Activated CD4-positive, alpha-beta T cell treated with anti-CD3 and anti-CD28 coated beads, Interleukin-2, amount 10 ng/mL, durations not matched to agents 7 days and 5 days (primary cell): ENCODE measurements at places on chromosomes 6 and 20.

DNA sequence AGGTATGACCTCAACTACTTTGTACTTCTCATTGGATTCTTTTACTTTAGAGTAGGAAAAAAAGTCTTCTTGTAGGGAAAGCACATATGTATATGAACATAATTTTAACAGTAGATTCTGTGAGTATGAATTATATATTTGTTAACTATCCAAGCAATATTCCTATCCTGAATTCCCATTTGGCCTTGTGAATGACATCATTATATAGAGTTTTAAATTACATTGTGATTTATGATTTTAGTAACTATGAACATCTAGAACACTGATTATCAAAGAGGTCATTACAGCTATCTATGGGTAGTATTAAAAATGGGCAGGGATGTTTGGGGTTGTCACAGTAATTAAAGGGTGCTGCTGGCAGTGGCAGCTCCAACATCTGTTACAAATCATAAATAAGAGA lies 163.9 kb upstream of the TFAP2D start:
- H3K27me3 ChIP-seq: no peaks in the 10 kb centered on the region
- H3K4me3 ChIP-seq: no peak overlapping the region
- H3K36me3 ChIP-seq: no peaks in the 10 kb centered on the region
- no peak for DNase-seq
- H3K27ac ChIP-seq: no peak overlapping the region
- H3K4me1 ChIP-seq: no peaks in the 10 kb centered on the region

DNA sequence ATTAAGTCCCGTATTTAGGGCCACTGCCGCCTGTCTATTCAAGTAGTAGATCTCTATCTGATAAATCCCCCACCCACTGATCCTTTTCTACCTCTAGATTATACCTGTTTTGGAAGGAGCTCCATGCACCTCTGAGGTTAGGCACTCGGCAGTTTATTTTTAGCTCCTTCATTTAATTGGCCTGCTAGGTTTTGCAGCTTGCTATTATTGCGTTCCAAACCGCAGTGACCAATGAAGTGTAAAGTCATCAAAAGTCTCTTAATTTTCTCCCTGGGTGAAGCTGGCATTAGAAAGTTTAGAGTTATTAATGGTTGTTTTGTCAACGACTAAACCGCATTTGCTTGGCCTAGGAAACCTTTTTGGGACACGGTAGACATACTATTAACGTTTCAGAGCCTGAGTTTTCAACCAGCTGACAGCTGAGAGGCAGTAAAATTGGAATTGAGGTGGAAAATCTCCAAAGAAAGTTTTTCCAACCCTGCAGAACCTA lies 60.0 kb downstream of the RFPL4B start:
- H3K36me3 ChIP-seq: no peaks in the 10 kb centered on the region
- peaks cover 3% of the 10 kb centered on the region for H3K27me3 ChIP-seq
- no peak overlapping the region for H3K27ac ChIP-seq
- no peaks in the 10 kb centered on the region for H3K4me1 ChIP-seq
- DNase-seq: no peak

DNA sequence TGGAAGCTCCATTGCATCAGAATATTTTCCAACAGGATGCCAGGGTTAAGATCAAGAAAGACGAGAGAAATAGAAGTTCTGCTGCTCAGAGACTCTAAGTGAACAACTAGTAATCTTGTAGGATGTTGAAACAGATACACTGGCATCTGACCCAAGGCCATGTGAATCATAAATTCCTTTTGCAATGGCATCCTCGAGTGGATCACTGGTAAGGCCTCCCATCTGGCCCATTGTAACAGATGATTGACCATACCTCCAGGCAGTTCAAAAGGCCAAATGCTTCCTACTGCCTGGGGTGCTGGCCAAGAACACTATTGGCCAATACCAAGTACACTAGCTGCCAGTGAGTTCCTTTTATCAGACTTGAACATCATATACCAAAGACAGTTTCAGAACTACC lies 9.9 kb upstream of the SLC17A3 start:
- peaks cover 3% of the 10 kb centered on the region for H3K27me3 ChIP-seq
- no peak overlapping the region for H3K27ac ChIP-seq
- H3K36me3 ChIP-seq: peaks cover 1% of the 10 kb centered on the region
- no peak overlapping the region for H3K4me3 ChIP-seq

- no peaks in the 10 kb centered on the region for H3K36me3 ChIP-seq
- peaks cover 23% of the 10 kb centered on the region for H3K27me3 ChIP-seq
- H3K27ac ChIP-seq: no peak overlapping the region
- peaks cover 9% of the 10 kb centered on the region for H3K4me1 ChIP-seq
These were observed 98.8 kb downstream of the SASH1 start for GRCh38 chr6:148441454-148441911.

GRCh38 chr20:53284696-53285095 lies 308.9 kb downstream of the ZNF217 start:
- no peaks in the 10 kb centered on the region for H3K4me1 ChIP-seq
- no peak overlapping the region for H3K4me3 ChIP-seq
- no peak overlapping the region for H3K27ac ChIP-seq
- no peaks in the 10 kb centered on the region for H3K36me3 ChIP-seq

- H3K4me3 ChIP-seq: no peak overlapping the region
- no peaks in the 10 kb centered on the region for H3K27me3 ChIP-seq
- H3K36me3 ChIP-seq: peaks cover 22% of the 10 kb centered on the region
- H3K4me1 ChIP-seq: peaks cover 16% of the 10 kb centered on the region
These were observed 1.2 kb upstream of the CLDN20 start for GRCh38 chr6:155262655-155263054.

- no peak overlapping the region for H3K27ac ChIP-seq
- H3K4me3 ChIP-seq: no peak overlapping the region
- DNase-seq: peak; percentile 6
- H3K4me1 ChIP-seq: no peaks in the 10 kb centered on the region
These were observed 105.1 kb upstream of the HCRTR2 start for GRCh38 chr6:55069132-55069781.

GRCh38 chr6:22747571-22747970 lies 178.2 kb downstream of the HDGFL1 start:
- DNase-seq: no peak
- no peaks in the 10 kb centered on the region for H3K27me3 ChIP-seq
- H3K4me3 ChIP-seq: no peak overlapping the region
- H3K4me1 ChIP-seq: no peaks in the 10 kb centered on the region

DNA sequence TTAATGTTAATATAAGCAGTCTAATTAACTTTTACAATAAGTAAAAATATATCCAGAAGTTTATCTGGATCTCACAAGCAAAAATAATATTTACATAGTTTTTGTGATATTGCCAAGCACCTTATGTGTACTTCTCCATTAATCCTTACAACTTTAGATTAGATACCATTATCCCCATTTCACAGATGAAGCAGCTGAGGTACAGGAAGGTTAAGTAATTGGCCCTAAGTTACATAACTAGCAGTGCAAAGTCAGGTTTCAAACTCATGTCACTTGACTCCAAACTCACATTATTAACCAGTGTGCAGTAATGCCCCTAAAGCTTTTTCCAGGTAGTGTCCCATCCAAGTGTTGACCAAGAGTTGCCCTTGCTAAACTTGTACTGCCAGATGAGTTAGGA lies 248.6 kb upstream of the STXBP5 start:
- no peak overlapping the region for H3K27ac ChIP-seq
- H3K4me1 ChIP-seq: peaks cover 2% of the 10 kb centered on the region
- DNase-seq: no peak
- H3K36me3 ChIP-seq: no peaks in the 10 kb centered on the region
- no peaks in the 10 kb centered on the region for H3K27me3 ChIP-seq

GRCh38 chr6:136517002-136517401 lies 33.2 kb downstream of the MAP7 start:
- H3K4me1 ChIP-seq: no peaks in the 10 kb centered on the region
- peaks cover 4% of the 10 kb centered on the region for H3K27me3 ChIP-seq
- no peak overlapping the region for H3K4me3 ChIP-seq
- H3K36me3 ChIP-seq: no peaks in the 10 kb centered on the region

DNA sequence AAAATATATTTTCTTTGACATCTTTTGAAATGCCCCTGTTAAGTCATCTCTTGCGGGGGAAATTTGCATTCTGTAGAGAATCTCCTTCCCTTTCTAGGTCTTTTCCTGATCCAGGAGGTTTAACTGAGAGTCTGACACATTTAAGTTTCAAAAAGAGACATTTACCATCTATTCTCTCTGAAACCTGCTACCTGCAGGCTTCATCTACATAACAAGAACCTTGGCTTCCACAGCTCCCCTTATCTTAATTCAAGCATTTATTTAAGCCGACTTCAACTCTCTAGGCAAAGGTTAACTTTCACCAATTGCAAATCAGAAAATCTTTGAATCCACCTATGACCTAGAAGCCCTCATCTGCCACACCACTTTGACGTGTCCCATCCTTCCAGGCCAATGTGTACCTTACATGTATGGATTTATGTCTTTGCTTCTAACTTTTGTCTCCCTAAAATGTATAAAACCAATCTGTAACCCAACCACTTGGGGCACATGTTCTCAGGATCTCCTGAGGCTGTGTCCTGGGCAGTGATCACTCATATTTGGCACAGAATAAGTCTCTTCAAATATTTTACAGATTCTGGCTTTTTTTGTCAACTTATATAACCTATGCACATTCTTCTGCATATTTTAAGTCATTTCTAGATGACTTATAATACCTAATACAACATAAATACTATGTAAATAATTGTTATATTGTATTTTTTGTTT lies 666.7 kb downstream of the UTRN start:
- no peaks in the 10 kb centered on the region for H3K36me3 ChIP-seq
- no peaks in the 10 kb centered on the region for H3K4me1 ChIP-seq
- no peak overlapping the region for H3K4me3 ChIP-seq
- no peak overlapping the region for H3K27ac ChIP-seq
- no peak for DNase-seq
- peaks cover 4% of the 10 kb centered on the region for H3K27me3 ChIP-seq

GRCh38 chr6:147906361-147906760 lies 397.9 kb downstream of the SAMD5 start:
- no peaks in the 10 kb centered on the region for H3K27me3 ChIP-seq
- H3K4me3 ChIP-seq: no peak overlapping the region
- no peaks in the 10 kb centered on the region for H3K36me3 ChIP-seq
- H3K4me1 ChIP-seq: no peaks in the 10 kb centered on the region
- DNase-seq: no peak

- H3K27me3 ChIP-seq: peaks cover 8% of the 10 kb centered on the region
- no peak overlapping the region for H3K4me3 ChIP-seq
- H3K4me1 ChIP-seq: no peaks in the 10 kb centered on the region
These were observed 24.9 kb upstream of the SASH1 start for GRCh38 chr6:148317739-148318138.

GRCh38 chr20:14773486-14773885 lies 436.1 kb upstream of the FLRT3 start:
- no peak overlapping the region for H3K4me3 ChIP-seq
- no peaks in the 10 kb centered on the region for H3K36me3 ChIP-seq
- H3K27ac ChIP-seq: no peak overlapping the region
- DNase-seq: no peak

GRCh38 chr6:29925321-29925720 lies 17.0 kb upstream of the HLA-A start:
- H3K4me1 ChIP-seq: peaks cover 41% of the 10 kb centered on the region
- peak overlapping the region; percentile 81 for H3K4me3 ChIP-seq
- peaks cover 16% of the 10 kb centered on the region for H3K36me3 ChIP-seq

- H3K27me3 ChIP-seq: peaks cover 4% of the 10 kb centered on the region
- no peaks in the 10 kb centered on the region for H3K36me3 ChIP-seq
- H3K27ac ChIP-seq: no peak overlapping the region
- no peak for DNase-seq
These were observed 8.1 kb upstream of the OCSTAMP start for GRCh38 chr20:46558511-46558959.

GRCh38 chr6:111589366-111589765 lies 16.3 kb downstream of the TRAF3IP2 start:
- no peaks in the 10 kb centered on the region for H3K27me3 ChIP-seq
- no peak overlapping the region for H3K4me3 ChIP-seq
- H3K4me1 ChIP-seq: peaks cover 35% of the 10 kb centered on the region

DNA sequence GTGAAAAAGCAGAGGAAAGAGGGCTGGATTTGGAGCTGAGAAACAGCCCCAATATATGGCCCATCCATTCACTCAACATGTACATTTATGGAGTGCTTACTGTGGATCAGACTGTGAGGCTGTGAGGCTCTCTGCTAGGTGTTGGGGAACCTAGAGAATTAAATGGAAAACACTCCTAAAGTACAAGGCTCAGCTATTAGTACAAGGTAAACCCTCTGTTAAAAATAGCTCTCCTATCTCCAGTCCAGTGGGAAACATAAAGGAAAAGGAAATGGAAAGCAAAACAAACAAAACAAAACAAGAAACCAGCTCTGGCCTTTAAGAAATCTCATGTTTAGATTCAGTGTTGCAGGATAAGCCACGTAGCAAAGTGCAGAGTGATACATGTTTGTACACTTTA lies 35.0 kb downstream of the LY86 start:
- no peak for DNase-seq
- peaks cover 65% of the 10 kb centered on the region for H3K4me1 ChIP-seq
- H3K4me3 ChIP-seq: no peak overlapping the region
- no peaks in the 10 kb centered on the region for H3K27me3 ChIP-seq

DNA sequence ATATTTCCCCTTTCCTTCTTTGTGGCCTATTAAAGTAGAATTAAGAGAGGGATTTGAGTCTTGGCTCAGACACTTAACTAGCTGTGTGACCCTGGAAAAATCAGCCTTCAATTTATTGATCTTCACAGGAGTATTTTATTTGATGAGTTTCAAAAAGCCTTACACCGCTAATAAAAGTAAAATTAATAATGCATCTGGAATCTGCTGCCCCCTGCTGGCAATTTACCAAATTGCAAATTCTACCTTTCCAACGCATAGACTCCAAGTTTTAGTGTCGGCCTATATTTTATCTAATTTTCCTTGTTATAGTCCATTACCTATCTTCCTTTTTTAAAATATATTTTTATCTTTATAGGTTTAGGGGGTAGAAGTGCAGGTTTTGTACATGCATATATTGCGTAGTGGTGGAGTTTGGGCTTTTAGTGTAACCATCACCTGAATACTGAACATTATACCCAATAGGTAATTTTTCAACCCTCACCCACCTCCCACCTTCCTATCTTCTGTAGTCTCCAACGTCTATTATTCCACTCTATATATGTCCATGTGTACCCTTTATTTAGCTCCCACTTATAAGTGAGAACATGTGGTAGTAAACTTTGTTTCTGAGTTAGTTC lies 46.3 kb downstream of the GOPC start:
- peak; percentile 60 for DNase-seq
- H3K27me3 ChIP-seq: peaks cover 6% of the 10 kb centered on the region
- no peak overlapping the region for H3K4me3 ChIP-seq
- H3K27ac ChIP-seq: no peak overlapping the region
- peaks cover 3% of the 10 kb centered on the region for H3K4me1 ChIP-seq

- no peaks in the 10 kb centered on the region for H3K27me3 ChIP-seq
- no peaks in the 10 kb centered on the region for H3K4me1 ChIP-seq
- DNase-seq: no peak
- H3K4me3 ChIP-seq: no peak overlapping the region
These were observed 20.7 kb upstream of the ADGB start for GRCh38 chr6:146578054-146578453.

DNA sequence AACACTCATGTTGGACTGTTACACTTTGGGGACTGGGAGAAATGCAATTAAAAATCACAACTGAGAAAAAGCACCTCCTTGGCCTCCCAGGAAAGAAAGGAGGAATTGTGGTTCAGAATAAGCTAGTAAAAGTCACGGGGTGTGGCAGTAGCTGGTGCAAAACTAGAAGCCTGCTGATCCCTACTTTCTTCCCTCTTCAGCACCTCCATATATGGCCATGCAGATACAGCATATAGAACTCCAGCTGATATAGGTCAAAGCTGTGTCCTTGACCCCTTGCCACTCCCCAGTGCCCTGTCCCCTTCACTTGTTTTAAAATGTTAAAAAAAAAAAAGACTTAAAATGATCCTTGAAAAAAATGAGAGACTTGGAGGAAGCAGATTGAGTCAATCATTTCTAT lies 5.5 kb upstream of the FLRT3 start:
- H3K4me3 ChIP-seq: no peak overlapping the region
- H3K36me3 ChIP-seq: no peaks in the 10 kb centered on the region
- no peak overlapping the region for H3K27ac ChIP-seq
- DNase-seq: no peak

GRCh38 chr6:149169761-149170511 lies 147.6 kb upstream of the TAB2 start:
- no peak for DNase-seq
- H3K27me3 ChIP-seq: no peaks in the 10 kb centered on the region
- H3K27ac ChIP-seq: no peak overlapping the region
- no peak overlapping the region for H3K4me3 ChIP-seq
- H3K36me3 ChIP-seq: peaks cover 47% of the 10 kb centered on the region
